ENCODE measurements at places on chromosomes 2 and 18.

GRCh38 chr2:235063471-235063961 is 111.7 kb downstream of the SH3BP4 start:
- no peaks in the 10 kb centered on the region for H3K36me3 ChIP-seq
- no peaks in the 10 kb centered on the region for H3K27me3 ChIP-seq
- H3K4me1 ChIP-seq = no peaks in the 10 kb centered on the region
- H3K4me3 ChIP-seq = no peak overlapping the region
- no peak overlapping the region for H3K27ac ChIP-seq

- no peak overlapping the region for H3K27ac ChIP-seq
- no peak overlapping the region for H3K4me3 ChIP-seq
- DNase-seq = no peak
- no peaks in the 10 kb centered on the region for H3K27me3 ChIP-seq
- H3K36me3 ChIP-seq = no peaks in the 10 kb centered on the region
Measured at GRCh38 chr2:213162516-213163118, 11.2 kb upstream of the IKZF2 start.

- H3K4me3 ChIP-seq = no peak overlapping the region
- no peak overlapping the region for H3K27ac ChIP-seq
- H3K36me3 ChIP-seq = no peaks in the 10 kb centered on the region
- no peak for DNase-seq
- H3K4me1 ChIP-seq = no peaks in the 10 kb centered on the region
Measured at GRCh38 chr18:77457681-77458080, 208.0 kb downstream of the GALR1 start.

GRCh38 chr2:237424544-237424943 is 10.6 kb upstream of the COL6A3 start:
- no peak for DNase-seq
- no peaks in the 10 kb centered on the region for H3K36me3 ChIP-seq
- H3K27ac ChIP-seq = no peak overlapping the region
- no peaks in the 10 kb centered on the region for H3K27me3 ChIP-seq

- no peak overlapping the region for H3K27ac ChIP-seq
- H3K27me3 ChIP-seq = no peaks in the 10 kb centered on the region
- H3K4me3 ChIP-seq = no peak overlapping the region
- H3K4me1 ChIP-seq = no peaks in the 10 kb centered on the region
Measured at GRCh38 chr18:79378536-79379250, 17.0 kb upstream of the NFATC1 start.

DNA sequence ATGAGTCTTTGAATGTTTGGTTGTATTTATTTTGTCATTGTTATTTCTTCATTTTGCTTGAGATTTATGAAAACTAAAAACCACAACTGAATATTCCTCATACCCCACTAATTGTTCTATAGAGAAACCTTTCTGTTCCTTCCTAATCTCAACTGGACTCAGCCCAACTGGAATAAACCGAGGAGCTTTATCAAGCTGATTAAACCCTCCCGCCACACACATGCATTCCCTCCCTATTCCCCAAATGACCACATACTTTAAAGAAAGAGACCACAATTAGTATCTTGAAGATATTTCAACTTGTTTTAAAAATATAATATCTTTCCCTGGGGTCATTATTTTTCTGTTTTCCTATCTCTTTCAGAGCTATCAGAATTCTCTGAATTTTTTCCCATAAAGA is 107.5 kb downstream of the OSR1 start:
- no peak for DNase-seq
- H3K27ac ChIP-seq = no peak overlapping the region
- H3K36me3 ChIP-seq = no peaks in the 10 kb centered on the region
- no peaks in the 10 kb centered on the region for H3K27me3 ChIP-seq

- no peaks in the 10 kb centered on the region for H3K36me3 ChIP-seq
- no peaks in the 10 kb centered on the region for H3K27me3 ChIP-seq
- no peak overlapping the region for H3K27ac ChIP-seq
- no peak overlapping the region for H3K4me3 ChIP-seq
- H3K4me1 ChIP-seq = no peaks in the 10 kb centered on the region
- DNase-seq = no peak
Measured at GRCh38 chr2:172438741-172439508, 11.5 kb downstream of the ITGA6 start.

All from sigmoid colon (tissue), 7 donors.